ENCODE measurements at places on chromosomes 11 and 22. TPM values are rescaled to one million over a fixed set of nuclear protein-coding genes. Genes with fewer than 3 reads are reported as not detected.

Gene C11orf97
- not detected for total RNA-seq

Gene SESN3
- total RNA-seq = 18.8 TPM

Gene HSPB2
- total RNA-seq = not detected

Gene SHISA8
- 1.4 TPM for total RNA-seq

Gene DDI1
- not detected for total RNA-seq

Gene FXYD2
- total RNA-seq = 8.0 TPM

Gene VSIG10L2
- total RNA-seq = not detected

Gene EHBP1L1
- 100 TPM for total RNA-seq

Gene PKNOX2
- not detected for total RNA-seq

Gene MIOX
- not detected for total RNA-seq

Gene MRGPRF
- total RNA-seq = not detected

Gene ELF5
- total RNA-seq = not detected

GRCh38 chr22:38748487-38749136 is 7.2 kb downstream of the SUN2 start:
- H3K36me3 ChIP-seq = peaks cover 81% of the 10 kb centered on the region
- H3K4me1 ChIP-seq = peaks cover 60% of the 10 kb centered on the region
- no peak overlapping the region for H3K27ac ChIP-seq

GRCh38 chr11:45092901-45093760 is 53.3 kb upstream of the PRDM11 start:
- H3K36me3 ChIP-seq = no peaks in the 10 kb centered on the region
- no peak overlapping the region for H3K4me3 ChIP-seq
- H3K4me1 ChIP-seq = peaks cover 37% of the 10 kb centered on the region
- H3K27me3 ChIP-seq = no peaks in the 10 kb centered on the region
- DNase-seq = no peak
- H3K27ac ChIP-seq = no peak overlapping the region

GRCh38 chr11:32511926-32512325 is 71.7 kb upstream of the EIF3M start:
- no peaks in the 10 kb centered on the region for H3K4me1 ChIP-seq
- no peak overlapping the region for H3K27ac ChIP-seq

DNA sequence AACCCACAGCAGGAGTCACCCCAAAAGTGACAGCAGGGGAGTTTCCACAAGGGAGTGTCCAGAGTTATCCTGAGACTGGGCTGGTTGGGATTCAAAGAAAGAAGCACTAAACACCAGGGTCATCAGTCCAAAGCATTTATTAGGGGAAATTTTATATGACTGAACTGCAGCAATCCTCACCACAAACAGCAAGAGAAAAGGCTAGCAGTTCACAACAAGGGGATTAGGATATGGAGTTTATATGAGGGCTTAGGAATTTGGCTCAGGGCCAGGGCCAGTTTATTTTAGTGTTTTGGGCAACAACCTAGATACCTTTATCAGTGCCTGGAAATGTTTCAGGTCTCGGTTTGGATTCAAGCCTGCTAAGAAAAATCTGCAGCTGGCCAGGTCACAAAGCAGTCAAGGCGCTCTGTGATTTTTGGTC is 4.6 kb upstream of the TMEM126A start:
- H3K36me3 ChIP-seq = no peaks in the 10 kb centered on the region
- DNase-seq = no peak
- H3K27ac ChIP-seq = no peak overlapping the region
- peaks cover 10% of the 10 kb centered on the region for H3K4me1 ChIP-seq
- H3K4me3 ChIP-seq = no peak overlapping the region

GRCh38 chr22:24040946-24041345 is 29.8 kb downstream of the CABIN1 start:
- H3K4me3 ChIP-seq = no peak overlapping the region
- no peak for DNase-seq
- no peaks in the 10 kb centered on the region for H3K27me3 ChIP-seq

GRCh38 chr22:31503211-31503964 is 7.1 kb downstream of the SFI1 start:
- peaks cover 41% of the 10 kb centered on the region for H3K4me1 ChIP-seq
- H3K27ac ChIP-seq = no peak overlapping the region
- no peaks in the 10 kb centered on the region for H3K27me3 ChIP-seq
- no peak overlapping the region for H3K4me3 ChIP-seq
- peaks cover 12% of the 10 kb centered on the region for H3K36me3 ChIP-seq

DNA sequence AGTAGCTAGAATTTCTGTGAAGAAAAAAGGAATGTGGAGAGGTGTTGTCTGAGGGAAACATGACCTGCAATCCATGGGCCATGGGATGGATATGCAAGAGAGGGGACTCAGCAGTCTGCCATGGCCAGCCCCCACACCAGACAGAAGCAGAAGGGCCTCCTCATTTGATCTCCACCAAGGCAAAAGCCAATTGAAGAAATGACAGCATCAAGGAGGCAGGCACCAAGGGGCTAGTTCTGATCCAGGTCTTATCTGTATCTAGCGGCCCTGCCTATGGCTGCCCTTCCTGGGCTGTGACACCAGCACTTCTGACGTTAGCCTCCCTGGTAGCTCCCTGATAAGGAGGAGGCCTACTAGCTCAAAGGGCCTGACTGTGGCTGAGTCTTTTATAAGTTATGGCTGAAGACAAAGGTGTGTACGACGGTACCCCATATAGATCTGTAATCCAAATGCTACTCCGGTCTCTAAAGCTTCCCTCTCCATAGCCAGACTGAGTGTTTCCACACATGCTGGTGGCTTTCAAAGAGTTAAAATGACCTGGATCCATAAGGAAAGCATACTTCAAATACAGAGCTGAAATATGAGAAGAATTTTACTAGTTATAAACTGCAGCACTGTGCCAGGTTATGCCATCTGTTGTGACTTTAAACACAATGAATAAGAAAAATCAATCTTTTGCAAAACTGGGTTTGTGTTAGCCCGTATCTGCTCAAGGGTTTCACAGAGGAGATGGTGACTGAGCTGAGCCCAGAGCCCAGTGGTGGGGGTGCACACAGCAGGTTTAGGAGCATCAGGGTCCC is 34.4 kb downstream of the HIRA start:
- H3K4me1 ChIP-seq = peaks cover 6% of the 10 kb centered on the region
- no peak for DNase-seq

GRCh38 chr11:126444072-126444471 is 88.6 kb downstream of the ST3GAL4 start:
- H3K27me3 ChIP-seq = no peaks in the 10 kb centered on the region
- DNase-seq = no peak
- no peak overlapping the region for H3K4me3 ChIP-seq
- H3K27ac ChIP-seq = no peak overlapping the region

GRCh38 chr11:43399983-43400630 is 41.4 kb downstream of the TTC17 start:
- H3K27ac ChIP-seq = no peak overlapping the region
- H3K36me3 ChIP-seq = peaks cover 32% of the 10 kb centered on the region
- H3K4me1 ChIP-seq = no peaks in the 10 kb centered on the region
- no peak for DNase-seq
- no peaks in the 10 kb centered on the region for H3K27me3 ChIP-seq
- no peak overlapping the region for H3K4me3 ChIP-seq

DNA sequence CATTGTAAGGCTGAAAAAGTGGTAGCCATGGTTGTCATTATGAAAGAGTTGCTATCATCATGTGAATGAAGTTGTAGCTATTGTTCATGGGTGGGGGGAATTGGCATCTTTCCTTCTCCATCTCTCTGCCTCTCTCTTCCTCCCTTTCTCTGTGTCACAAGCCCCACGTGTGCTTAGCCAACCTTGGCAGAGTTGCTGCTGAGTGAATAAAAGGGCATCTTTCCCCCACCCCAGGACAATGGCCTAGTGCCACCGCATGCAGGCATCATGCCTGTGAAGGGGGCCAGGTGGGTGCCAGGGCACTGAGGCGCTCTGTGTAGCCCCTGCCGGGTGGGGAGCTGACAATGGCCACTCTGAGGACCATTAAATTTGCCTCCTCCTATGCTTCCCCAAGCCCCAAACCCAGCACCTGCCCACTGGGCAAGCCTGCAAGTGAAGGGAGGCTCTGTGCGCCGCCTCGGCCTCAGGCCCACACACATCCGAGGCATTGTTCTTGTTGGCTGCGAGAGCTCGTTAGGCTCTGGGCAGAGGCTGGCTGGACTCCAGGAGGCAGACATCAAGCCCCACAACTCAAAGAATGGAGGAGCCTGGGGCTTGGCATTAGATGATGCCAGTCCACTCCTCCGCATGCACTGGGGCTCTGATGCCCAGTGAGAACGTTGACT is 103.9 kb downstream of the SEZ6L start:
- no peak overlapping the region for H3K4me3 ChIP-seq
- no peaks in the 10 kb centered on the region for H3K27me3 ChIP-seq
- no peak for DNase-seq
- H3K27ac ChIP-seq = no peak overlapping the region

- H3K27ac ChIP-seq = no peak overlapping the region
- no peaks in the 10 kb centered on the region for H3K36me3 ChIP-seq
- H3K4me3 ChIP-seq = no peak overlapping the region
These were observed 340.4 kb upstream of the NCAM1 start for GRCh38 chr11:112620621-112621394.

- H3K27me3 ChIP-seq = no peaks in the 10 kb centered on the region
- H3K27ac ChIP-seq = no peak overlapping the region
- no peak for DNase-seq
These were observed 205.0 kb downstream of the FAM76B start for GRCh38 chr11:95584589-95584988.

DNA sequence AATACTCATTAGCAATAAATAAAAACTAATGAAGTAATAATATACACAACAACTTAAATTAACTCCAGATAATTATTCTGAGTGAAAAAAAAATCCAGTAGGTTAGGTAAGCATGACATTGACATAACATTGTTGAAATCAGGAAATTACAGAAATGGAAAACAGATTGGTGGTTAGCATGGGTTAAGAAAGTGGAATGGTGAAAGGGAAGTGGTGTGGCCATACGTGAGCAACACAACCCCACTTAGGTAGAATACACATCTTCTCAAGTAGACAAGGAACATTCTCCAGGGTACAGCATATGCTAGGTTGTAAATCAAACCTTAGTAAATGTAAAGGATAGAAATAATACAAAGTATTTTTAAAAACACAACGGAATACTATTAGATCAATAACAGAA is 30.2 kb upstream of the CLTCL1 start:
- H3K27ac ChIP-seq = no peak overlapping the region
- no peaks in the 10 kb centered on the region for H3K27me3 ChIP-seq

DNA sequence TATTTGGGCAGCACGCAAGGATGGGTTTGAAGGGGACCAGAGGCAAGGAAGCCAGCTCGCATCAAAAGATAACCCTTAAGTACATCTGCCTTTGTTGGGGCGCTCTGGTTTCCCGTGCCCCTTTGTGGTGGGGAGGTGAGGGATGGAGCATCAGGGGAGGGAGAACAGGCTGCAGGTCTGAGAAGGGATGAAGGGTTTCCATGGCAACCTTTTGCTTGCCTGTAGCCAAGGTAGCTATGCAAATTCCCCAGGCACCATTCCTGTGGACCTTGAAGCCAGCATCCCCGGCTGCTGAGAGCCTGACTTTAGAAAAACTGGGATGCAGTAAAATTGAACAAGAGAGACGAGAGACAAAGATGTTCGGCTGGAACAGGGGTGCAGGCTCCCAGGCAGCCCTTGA is 75.7 kb downstream of the SEZ6L start:
- H3K36me3 ChIP-seq = no peaks in the 10 kb centered on the region
- H3K27ac ChIP-seq = no peak overlapping the region
- H3K4me3 ChIP-seq = no peak overlapping the region
- no peaks in the 10 kb centered on the region for H3K4me1 ChIP-seq
- DNase-seq = no peak

- H3K27ac ChIP-seq = no peak overlapping the region
- H3K27me3 ChIP-seq = no peaks in the 10 kb centered on the region
- no peaks in the 10 kb centered on the region for H3K4me1 ChIP-seq
- no peak for DNase-seq
These were observed 179.0 kb upstream of the LARGE1 start for GRCh38 chr22:34099278-34099677.

DNA sequence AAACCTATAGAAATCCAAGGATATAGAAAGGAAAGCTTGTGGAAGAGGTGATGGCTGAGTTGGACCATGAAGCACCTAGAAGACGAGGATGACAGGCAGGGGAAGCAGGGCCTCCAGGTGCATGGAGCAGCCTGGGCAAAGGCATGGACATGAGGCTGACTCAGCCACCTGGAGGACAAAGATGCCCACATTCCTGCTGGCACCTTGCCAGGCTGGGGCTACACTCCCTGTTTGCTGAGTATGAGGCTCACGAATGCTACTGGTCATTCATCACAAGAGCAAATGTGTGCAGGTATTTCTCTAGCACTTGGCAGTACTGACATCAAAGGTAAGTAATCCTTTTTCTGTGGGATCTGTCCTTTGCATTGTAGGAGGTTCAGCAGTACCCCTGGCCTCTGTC is 7.1 kb upstream of the SCGB2A1 start:
- no peak for DNase-seq
- no peaks in the 10 kb centered on the region for H3K4me1 ChIP-seq
- H3K36me3 ChIP-seq = no peaks in the 10 kb centered on the region
- no peaks in the 10 kb centered on the region for H3K27me3 ChIP-seq
- H3K27ac ChIP-seq = no peak overlapping the region
- H3K4me3 ChIP-seq = no peak overlapping the region

DNA sequence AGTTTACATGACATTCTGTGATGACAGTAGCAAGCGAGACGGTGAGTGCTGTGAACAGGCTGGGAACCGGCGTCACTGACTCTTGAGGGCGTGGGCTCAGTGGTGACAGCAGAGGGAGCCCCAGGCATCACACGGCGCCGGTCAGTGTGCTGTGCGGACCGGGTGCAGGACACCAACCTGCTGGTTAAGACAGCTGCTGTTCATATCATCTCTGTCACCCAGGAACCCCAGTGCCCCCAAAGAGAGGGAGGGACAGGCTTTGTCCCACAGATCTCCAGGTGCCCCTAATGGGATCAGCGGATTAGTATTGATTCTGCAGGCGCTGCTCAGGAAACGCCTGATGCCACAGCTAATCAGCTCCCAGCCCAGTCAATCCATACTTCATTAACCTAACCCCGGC is 18.4 kb downstream of the B3GAT1 start:
- DNase-seq = no peak
- H3K4me1 ChIP-seq = no peaks in the 10 kb centered on the region
- H3K27ac ChIP-seq = no peak overlapping the region

- H3K36me3 ChIP-seq = no peaks in the 10 kb centered on the region
- H3K4me1 ChIP-seq = peaks cover 21% of the 10 kb centered on the region
- H3K4me3 ChIP-seq = no peak overlapping the region
- no peak for DNase-seq
These were observed 9.3 kb downstream of the SHISA8 start for GRCh38 chr22:41905411-41906202.

GRCh38 chr22:49422701-49423100 is 405.0 kb downstream of the BRD1 start:
- no peaks in the 10 kb centered on the region for H3K36me3 ChIP-seq
- no peaks in the 10 kb centered on the region for H3K27me3 ChIP-seq

GRCh38 chr11:12698048-12698447 is 23.8 kb downstream of the TEAD1 start:
- peaks cover 6% of the 10 kb centered on the region for H3K27me3 ChIP-seq
- no peak for DNase-seq
- no peaks in the 10 kb centered on the region for H3K36me3 ChIP-seq
- no peaks in the 10 kb centered on the region for H3K4me1 ChIP-seq
- H3K4me3 ChIP-seq = no peak overlapping the region
- no peak overlapping the region for H3K27ac ChIP-seq

All from CD8-positive, alpha-beta memory T cell (primary cell).